ENCODE measurements at places on chromosomes 13 and 19.

DNA sequence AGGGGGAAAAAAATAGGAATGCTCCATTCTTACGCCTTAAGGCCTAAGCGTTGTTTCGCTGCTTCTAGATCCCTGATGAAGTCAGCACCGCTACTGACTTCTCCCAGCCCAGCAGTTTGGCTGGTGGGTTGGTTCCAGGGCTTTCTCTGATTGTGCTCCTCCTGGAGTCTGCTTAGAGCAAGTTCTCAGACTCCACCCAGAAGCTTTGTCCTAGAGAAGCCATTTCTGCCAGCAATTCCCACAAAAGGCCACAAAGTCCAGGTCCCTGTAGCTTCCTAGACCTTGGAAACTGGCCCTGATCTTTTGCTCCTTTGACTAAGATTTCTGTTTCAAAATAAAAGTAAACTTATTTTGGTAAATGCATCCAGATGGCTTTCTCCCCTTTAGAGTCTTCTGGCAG lies 65.4 kb downstream of the KCTD12 start:
- no peak for DNase-seq

GRCh38 chr19:10805758-10806247 lies 30.2 kb downstream of the TMED1 start:
- no peak for DNase-seq

GRCh38 chr13:33228648-33229445 lies 56.7 kb downstream of the STARD13 start:
- no peak for DNase-seq

DNA sequence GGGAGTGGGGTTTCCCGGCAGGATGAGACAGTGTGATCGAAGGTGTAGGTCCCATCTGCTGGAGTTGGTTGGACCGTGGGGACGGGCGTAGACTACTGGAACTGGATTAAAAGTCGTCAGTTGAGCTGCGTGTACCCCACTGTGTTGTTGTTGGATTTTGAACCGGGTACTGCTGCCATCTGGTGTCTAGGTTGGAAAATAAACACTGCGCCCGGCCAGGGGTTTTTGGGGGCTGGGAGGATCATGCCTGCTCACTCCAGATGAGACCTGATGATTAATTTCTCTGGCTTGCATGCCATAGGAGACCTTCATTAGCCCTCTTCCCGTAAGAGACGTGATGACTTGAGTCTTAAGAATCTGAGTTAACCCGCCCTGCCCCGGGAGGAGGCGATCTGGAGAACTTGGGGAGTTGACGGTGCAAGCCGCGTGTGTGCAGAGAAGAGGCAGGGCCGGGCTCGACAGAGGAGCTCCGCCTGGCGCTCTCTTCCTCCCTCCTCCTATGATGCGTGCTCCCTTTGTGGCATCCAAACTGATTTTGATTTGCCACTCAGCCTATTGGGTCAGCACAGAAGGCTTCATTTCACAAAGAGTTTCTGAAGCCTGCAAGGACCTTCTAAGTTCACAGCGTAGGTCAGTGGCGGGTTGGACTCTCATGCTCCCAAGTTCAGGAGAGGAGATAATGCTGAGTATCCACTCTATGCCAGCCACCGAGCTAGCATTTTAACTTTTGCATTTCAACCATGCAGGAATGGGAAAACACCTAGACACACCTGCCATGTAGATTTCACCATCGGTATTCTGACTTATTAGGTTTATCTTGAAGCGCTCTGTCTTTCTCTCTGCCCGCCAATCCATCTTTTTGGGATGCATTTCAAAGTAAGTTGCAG lies 2.7 kb downstream of the UHRF1 start:
- peak; percentile 72 for DNase-seq

DNA sequence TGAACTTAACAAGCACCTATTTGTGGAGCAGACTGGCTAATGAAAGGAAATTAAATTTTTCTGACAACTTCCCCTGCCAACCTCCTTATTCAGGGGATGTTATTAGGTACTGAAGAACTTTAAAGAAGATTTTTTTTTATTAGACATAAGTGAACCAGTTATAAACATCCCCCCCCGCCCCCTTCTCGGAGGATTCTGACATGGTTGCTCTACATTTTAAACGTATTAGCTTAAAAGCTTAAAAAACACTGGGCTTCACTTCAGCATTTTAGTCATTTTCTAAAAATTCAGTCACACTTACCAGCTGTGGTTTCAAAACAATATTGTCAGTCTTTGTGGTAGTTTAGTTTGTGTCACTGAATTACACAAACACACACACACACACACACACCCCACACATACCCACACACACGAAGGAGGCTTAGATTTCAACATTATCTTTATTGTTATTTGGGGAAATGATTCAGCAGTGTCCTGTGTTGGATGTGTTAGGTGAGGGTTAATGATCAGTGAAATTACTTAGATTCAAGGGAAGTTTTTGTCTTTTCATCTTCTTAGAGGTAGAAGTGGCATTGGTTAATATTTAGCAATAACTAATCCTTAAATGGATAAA lies 145.7 kb downstream of the PCCA start:
- no peak for DNase-seq

- no peak for DNase-seq
These were observed 23.5 kb upstream of the CCL25 start for GRCh38 chr19:8028951-8029491.

GRCh38 chr13:69243366-69243765 lies 864.3 kb upstream of the ATXN8OS start:
- DNase-seq: no peak

- DNase-seq: no peak
These were observed 6.7 kb downstream of the SAFB2 start for GRCh38 chr19:5615756-5616327.

DNA sequence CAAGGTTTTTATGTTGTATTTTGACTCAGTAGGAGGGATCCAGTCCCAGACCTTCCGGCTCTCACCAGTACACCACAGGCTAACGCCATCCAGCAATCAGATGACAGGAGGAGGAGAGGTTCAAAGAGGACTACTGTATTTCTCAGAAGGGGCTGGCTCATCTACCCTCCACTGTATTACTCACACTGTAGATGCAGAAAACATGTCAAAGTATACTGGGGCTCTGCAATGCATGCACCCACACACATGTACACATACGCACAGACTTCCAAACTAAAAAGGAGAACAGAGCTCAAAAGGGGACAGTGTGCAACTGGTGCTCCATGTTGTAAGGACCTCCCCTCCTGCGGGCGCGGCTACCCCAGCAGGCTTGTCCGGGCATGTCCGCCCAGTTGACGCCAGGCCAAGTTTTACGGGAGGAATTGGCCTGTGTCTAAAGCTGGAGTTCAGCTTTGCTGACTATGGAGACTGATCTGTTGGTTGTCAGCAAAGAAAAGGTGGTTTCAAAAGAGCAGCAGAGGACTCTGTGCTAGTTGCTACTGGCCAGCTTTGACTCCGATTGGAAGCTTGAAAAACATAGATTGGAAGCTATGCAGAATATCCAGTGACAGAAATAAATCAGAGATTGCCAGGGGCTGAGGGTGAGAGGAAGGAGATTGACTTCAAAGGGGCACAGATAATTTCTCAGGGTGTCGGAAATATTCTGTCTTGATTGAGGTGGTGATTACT lies 314.2 kb downstream of the DLEU7 start:
- no peak for DNase-seq

GRCh38 chr13:106426909-106427308 lies 108.6 kb downstream of the EFNB2 start:
- DNase-seq: no peak

GRCh38 chr19:14434543-14435319 lies 1.6 kb downstream of the PKN1 start:
- peak; percentile 31 for DNase-seq

GRCh38 chr13:51538591-51539179 lies 45.6 kb upstream of the WDFY2 start:
- DNase-seq: no peak

DNA sequence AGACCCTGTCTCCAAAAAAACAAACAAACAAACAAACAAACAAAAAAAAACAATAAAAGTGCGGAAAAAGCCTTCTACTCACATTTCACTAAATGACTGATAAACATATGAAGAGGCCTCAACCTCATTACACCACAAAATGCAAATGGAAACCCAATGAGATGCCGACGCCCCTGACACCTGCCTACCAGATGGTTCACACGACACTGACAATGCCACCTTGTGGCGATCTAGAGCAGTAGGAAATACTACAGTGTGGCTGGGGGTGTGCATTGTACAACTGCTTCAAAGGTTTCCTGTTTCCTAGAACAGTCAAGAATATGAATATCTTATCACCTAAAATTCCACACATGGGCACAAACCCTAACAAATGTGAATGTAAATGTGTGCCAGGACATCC lies 14.0 kb downstream of the SCGB2B2 start:
- DNase-seq: no peak

GRCh38 chr19:40530091-40530901 lies 46.4 kb upstream of the SHKBP1 start:
- no peak for DNase-seq

DNA sequence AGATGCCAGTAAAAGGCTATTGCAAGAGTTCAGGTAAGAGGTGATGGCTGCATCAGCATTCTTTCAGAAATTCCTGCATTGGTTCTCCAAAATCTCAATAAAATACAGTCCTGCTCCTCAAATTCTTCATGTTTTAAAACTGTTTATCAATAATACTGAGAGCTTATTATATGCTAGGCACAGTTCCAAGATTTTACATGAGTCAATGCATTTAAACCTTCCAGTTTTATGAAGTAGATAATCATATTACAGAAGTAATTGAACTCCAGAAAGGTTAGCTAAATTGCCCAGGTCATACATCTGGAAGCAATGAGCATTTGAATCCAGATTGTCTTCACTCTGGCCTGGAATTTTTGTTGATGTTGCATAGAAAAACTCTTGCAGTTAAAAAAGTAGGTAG lies 282.9 kb upstream of the SLITRK6 start:
- DNase-seq: no peak

DNA sequence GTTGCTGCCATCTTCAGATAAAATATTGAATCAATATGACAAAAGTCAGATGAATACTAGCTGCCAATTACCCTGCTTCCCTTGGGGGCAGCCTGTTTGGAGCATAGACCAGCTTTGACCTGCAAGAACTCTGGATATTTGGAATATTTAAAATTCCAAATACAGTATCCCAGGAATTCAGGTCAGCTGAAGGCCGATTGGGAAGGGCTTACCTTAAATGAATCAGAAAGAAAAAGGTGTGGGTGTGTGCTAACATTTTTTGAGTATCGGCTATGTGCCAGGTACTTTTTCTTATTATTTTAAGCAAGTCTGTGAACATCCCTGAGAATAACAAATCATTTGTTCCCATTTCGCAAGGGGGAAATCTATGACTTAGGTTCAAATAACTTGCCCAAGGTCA lies 1.8 kb upstream of the RUBCNL start:
- DNase-seq: no peak

- DNase-seq: no peak
These were observed 686.5 kb upstream of the PCDH9 start for GRCh38 chr13:67916650-67917049.

GRCh38 chr19:37981785-37982475 lies 74.9 kb downstream of the SIPA1L3 start:
- DNase-seq: no peak

- no peak for DNase-seq
These were observed 6.5 kb upstream of the SERTAD3 start for GRCh38 chr19:40450664-40451063.

GRCh38 chr19:42207767-42208271 lies 9.7 kb downstream of the DEDD2 start:
- DNase-seq: no peak

GRCh38 chr13:33125821-33126570 lies 109.8 kb downstream of the KL start:
- peak; percentile 91 for DNase-seq

- DNase-seq: no peak
These were observed 1.2 kb downstream of the ZFP36 start for GRCh38 chr19:39407660-39408391.

GRCh38 chr13:114131583-114132418 lies 622 bp downstream of the RASA3 start:
- DNase-seq: no peak

GRCh38 chr13:74077375-74077774 lies 56.8 kb downstream of the KLF12 start:
- DNase-seq: no peak

- DNase-seq: no peak
These were observed 143.9 kb upstream of the IPO5 start for GRCh38 chr13:97809576-97809975.

Data from glomerular endothelial cell (primary cell).